NCI-H460 (cell line): ENCODE measurements at places on chromosomes 12 and 14. TPM values are rescaled to one million over a fixed set of nuclear protein-coding genes. Genes with fewer than 3 reads are reported as not detected.

DNA sequence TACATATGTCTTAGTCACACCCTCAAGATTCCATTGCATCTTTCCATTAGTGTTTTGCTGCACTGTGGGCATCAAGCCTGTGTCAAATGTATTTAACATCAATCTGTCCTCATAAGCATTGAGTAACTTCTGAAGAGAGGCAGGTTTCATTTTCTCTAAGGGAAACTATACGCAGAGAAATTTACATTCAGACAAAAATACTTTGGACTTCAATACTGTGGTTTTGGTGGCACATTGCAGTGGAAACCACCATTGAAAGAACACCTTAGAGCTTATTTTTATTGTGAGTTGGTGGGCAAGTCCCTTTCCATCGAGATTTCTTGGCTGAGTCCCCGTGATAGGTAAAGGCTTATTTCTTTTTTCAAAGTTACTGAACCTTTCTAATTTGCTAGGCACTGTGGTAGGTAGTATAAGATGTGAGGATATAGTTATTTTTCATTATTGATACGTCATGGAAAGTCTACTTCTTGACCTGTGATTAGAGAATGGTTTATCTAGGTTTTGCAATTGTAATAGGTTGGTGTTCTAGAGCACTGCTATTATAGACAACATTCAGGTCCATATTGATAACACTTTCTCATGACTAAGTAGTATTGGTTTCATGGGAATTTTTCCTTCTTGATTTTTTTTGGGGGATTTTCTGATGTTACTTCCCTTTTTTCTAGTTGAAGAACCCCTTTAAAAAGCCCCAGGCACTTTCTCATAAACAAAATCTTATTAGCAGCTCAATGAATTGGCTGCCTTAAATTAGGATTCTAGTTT, 81.9 kb downstream of the CFAP54 start:
- DNase-seq = no peak

DNA sequence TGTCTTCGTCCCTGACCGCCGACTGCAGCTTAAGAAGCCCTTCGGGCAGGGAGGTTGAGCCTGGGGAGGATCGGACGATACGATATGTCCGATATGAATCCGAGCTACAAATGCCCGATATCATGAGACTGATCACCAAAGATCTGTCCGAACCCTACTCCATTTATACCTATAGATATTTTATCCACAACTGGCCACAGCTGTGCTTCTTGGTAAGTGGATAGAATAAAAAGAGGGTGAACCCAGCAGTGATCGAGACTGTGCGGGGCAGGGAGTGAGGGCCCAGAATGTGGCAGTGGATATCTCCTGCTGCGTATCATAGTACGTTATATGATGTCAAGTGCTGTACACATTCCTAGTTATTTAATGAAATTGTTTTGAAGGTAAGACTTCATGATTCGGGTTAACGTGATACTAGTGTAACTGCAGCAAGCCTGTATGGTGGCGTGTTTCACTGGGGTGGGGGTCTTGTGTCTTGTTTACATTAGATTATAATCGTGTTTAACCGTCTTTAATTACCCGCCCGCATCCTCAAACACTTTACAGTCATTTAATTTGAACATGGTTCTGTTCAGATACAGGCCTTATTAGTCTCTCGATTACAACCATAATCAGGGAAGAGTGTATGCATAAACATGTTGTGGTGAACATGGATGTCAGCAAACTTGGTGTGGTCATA, 1.3 kb downstream of the NAA30 start:
- no peak for DNase-seq

DNA sequence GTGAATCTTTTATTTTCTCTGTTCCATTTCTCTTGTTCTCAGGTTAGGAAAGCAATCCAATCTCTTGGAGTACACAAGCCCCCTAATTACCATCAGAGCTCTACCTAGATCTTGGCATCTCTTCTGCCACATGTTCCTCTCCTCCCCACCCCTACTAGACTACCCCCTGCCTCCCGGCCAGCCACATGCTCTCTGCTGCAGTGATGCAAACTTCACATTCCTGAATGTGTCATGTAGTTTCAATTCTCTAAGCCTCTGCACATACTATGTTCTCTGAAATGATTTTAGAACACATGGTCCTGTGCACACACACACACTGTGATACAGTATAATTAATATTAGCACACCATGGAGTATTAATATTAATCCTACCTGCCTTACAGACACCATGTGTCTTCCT, 104.6 kb downstream of the EFCAB11 start:
- DNase-seq = no peak

GRCh38 chr14:21408147-21408546, 24.3 kb upstream of the SUPT16H start:
- no peak for DNase-seq

DNA sequence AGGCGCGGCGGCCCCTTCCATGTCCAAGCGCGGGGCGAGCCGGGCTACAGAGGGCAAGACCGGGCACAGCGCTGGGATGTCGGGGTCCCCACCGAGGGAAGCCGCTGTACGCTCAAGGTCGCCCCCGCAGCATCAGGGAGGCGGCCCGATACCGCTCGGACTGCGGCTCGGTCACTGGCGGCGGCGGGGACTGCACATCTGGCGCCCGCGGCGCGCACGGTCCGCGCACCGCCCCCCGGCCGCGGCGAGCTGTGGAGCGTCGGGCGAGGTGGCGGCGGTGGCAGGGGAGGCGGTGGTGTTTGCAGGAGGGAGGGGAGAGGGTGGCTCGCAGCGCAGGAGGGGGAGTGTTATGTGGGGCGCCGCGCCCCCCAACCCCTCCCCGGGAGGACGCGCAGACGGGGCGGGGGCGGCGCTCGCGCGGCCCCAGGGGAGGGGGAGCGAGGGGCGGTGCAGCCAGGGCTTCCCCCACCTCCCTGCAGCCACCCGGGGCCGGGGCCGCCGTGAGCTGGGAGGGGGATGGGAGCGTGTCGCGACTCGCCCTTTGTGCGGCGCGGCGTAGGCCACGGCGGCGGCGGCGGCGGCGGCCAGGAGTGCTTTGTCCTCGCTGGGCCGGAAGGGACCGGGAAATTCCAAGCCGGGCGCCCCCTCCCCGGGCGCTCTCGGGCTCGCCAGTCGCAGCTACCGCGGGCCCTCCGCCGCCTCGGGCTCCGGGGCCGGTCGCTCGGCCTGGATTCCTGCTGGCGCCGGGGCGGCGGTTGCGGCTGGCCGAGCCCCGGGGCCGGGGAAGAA, at the start of gene NUAK1:
Gene NUAK1, minus strand, starts transcription at position 322 of the 789 bp plus-strand sequence. Its CDS starts 301 bp downstream, at position 21.
- peak; percentile 51 for DNase-seq

DNA sequence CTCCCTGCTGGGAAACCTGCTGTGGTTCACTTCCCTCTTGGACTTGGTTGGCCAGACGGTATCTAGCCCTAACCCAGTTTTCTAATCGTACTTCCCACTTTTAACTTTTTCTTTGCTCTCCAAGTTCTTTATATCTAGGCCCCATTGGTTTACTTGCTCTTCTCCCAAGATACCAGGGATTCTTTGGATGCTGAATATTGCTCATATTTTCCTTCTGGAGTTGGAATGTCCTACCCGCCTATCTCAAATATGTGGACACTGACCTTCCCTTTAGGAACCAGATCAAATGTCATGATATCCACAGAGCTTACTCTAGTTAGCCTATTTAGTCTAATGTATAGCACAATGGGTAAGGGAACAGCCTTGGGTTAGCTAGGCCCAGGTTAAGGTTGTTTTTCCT, 228.6 kb downstream of the DACT1 start:
- DNase-seq = no peak

DNA sequence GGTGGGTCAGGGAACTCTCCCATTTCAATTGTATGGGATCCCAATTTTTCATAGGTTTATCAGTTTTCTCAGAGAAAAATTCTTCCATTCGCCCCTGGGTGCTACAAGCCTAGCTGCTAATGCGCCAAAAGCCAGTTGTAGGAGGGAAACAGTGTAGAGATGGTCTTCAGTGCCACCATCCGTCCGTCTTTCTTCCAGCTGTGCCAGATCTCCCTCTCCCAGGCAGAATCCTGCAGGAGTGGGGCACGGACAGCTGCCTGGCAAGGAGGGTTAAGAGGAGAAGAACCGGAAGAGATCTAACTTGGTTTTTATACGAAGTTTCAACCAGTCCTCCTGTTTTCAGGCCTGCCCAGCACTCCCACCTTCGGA, 38.9 kb upstream of the FUT8 start:
- DNase-seq = no peak

DNA sequence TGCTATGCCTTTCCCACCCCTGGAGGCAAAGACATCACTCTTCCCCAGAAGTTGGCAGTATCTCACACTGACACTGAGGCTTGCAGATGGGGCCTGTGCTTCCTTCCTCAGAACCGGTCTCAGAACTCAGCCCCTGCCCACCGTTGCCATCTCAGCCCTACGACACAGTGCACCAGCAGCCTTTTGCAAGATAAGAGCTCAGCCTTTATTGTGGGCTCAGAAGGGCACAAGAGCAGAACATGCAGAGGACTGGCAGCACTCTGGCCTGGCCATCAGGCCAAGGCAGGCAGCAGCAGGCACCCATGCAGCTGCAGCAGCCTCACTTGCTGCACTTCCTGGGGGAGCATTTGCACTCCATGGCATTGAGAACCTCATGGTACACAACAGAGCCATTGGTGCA, 3.6 kb upstream of the ANO2 start:
- no peak for DNase-seq

DNA sequence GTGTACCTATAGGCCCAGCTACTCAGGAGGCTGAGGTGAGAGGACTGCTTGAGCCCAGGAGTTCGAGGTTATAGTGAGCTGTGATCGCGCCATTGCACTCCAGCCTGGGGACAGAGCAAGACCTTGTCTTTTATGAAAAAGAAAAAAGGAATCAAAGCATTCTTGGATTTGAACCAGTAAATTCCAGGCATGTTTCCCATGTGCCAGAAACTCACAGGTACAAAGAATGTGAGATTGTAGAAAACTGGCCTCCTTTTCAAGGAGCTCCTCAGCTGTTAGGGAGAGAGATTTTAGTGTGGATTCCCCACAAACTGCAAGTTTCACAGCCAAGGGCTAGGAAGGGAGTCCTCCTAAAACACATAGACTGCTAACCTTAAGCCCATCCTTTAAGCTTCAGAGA, 95.0 kb downstream of the FOXN4 start:
- DNase-seq = no peak

- DNase-seq = no peak
These were observed 485 bp downstream of the PELI2 start for GRCh38 chr14:56118611-56119181.

DNA sequence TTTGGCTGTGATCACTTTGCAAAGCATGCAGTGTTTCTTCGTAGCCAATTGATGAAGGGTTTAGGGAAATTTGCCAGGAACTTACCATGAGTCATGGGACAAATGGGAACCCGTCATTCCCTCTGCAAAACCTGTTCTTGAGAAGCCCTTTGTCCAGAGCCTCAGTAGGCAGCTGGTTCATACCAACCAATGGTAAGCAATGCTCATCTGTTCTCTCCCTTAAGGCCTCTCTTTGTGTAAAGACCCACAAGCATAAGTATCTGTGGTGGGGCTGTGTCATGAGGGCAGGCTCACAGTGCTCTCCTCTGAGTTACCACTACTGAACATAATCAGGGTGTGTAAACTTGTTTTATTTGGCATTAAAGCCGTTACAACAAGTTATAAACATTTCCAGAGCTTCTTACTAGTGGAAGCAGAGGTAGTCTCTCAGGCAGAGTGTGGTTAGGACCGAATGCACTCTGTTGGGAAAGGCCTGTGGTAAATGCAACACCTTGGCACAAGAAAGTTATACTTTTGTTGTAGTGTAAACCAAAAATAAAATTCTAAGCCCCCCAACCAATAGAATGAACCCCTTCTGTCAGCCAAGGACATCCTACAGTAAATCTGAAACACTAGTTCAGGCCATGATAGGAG, 119.8 kb downstream of the SINHCAF start:
- DNase-seq = no peak

- DNase-seq = no peak
These were observed 71.7 kb downstream of the RPAP3 start for GRCh38 chr12:47634127-47634526.

DNA sequence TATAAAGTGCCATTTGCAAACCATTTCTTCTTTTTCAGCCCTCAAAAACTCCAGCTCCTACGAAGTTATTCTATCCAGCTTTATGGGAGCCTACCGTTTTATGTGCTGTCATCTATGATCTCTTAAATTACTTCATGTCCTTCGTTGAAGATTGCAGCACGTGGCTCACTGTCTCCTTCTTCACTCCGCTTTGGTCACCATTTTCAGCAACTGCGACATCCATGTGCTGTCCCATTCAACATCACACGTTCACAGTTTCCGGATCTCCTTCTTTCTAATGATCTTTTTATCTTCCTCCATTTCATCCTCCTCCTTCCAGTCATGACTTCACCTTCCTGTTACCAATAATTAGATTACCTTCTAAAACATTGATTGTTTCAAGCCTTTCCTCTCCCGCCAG, 143.3 kb upstream of the KRAS start:
- DNase-seq = no peak

- DNase-seq = no peak
These were observed 48.9 kb upstream of the DLK1 start for GRCh38 chr14:100677554-100678468.

DNA sequence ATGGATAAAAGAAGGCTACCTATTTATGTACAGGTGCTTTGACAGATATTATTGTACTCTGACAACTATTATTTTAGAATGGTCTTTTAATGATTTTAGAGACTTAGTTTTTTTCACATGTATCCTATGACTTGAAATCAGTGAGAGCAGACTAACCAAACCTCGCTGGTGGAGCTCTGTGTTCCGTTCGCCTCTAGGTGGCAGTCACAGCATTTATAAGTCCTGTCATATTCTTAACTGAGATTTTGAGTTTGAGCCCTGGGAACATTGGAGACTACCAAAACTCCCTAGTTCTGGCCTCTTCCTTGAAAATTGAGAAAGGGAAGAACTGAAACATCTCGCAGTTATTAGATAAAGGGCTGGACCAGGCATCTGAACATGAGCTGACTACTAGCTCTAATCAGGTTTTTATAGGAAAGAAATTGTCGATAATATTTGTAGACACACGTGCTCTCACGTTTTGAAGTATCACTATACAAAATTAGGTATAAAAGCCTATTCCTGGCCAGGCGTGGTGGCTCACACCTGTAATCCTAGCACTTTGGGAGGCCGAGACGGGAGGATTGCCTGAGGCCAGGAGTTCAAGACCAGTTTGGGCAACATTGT, 48.3 kb downstream of the TTLL5 start:
- DNase-seq = peak; percentile 72

DNA sequence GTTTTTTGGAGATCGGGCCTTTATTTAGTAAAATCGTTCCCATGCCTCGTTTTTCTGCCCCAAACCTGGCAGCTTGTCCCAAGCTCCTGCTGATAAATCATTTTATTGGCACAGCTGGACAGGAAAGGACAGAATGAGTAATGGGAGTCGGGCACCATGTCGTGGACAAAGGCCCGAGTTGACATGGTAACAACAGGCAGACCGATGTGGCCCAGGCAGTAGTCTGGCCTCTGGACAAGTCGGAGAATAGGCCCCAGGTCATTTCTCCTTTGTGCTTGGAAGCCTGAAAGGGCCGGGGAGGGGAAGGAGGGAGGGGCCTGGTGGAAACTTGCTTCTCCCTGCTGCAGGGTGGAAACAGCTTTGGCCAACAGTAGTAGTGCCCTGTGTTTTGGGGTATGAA, 234.9 kb downstream of the SUDS3 start:
- no peak for DNase-seq

- DNase-seq = no peak
These were observed 193.6 kb upstream of the NUDT4 start for GRCh38 chr12:93183940-93184671.

RIPK3 gene
- total RNA-seq = not detected in 2 replicates

GALNT9 gene
- not detected in 2 replicates for total RNA-seq

FOXN4 gene
- not detected in 2 replicates for total RNA-seq

SLC7A8 gene
- total RNA-seq = 1.0 and 1.1 TPM in 2 replicates

PLEKHG7 gene
- total RNA-seq = not detected in 2 replicates

PGAM5 gene
- 72.9 and 91.2 TPM in 2 replicates for total RNA-seq

USP44 gene
- 0.09 TPM in 1 of 2 replicates, not detected in the other for total RNA-seq

EXOC3L4 gene
- 0.72 and 1.8 TPM in 2 replicates for total RNA-seq

FOXA1 gene
- total RNA-seq = 29.6 and 30.0 TPM in 2 replicates

SLC17A8 gene
- total RNA-seq = not detected in 2 replicates

RNASE3 gene
- not detected in 2 replicates for total RNA-seq

CLEC4A gene
- total RNA-seq = not detected in 2 replicates

SLC39A9 gene
- 126 and 137 TPM in 2 replicates for total RNA-seq
